Stimulated activated CD8-positive, alpha-beta memory T cell treated with anti-CD3 and anti-CD28 coated beads, Interleukin-2, amount 100 ng/mL, for 1 hour (primary cell): ENCODE measurements at places on chromosomes 12 and 14.

- no peak for DNase-seq
These were observed 256.2 kb upstream of the LRFN5 start for GRCh38 chr14:41350476-41350875.

DNA sequence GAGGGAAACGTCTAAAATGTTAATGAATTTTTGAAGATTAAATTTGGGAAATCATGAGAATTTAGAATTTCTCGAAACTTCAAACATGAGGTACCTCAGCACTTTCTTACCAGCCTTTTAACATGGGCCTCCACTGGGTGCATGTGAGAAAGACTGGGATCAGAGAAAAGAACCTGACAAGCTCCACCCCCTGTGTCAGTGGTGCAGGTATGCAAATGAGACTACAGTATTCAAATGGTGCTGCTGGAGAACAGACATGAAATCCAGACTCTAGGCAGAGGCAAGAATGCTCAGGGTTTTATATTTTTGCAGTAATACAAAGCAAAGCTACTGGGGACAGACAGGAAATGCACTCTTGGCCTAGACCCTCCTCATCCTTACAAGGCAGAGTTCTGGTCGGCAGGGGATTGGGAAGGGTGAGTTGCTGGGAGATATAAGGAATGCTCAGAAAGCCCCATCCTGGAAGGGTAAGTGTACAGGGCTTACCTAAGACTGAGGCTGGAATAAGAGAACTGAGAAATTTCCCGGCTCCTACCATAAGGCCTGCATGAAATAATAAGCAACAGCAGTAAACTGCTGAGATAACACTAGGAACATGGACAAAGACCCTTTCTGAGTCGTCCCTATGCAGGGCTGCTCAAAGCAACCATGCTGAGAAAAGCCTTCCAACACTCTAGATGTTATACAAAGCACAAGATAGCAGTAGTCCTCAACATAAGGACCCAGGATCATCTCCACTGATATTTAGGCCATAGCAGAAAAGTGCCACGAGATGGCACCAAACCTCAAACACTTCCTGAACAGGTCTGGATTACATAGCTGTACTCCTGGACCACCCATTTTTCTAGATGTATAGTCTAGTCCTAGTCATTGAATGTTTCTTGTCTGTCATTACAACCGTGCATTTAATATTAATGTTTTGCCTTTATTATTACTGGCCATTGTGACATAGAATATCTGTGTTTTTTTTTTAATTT lies 260.8 kb downstream of the RASSF9 start:
- no peak for DNase-seq

GRCh38 chr14:65904988-65905387 lies 492.5 kb downstream of the FUT8 start:
- DNase-seq = no peak

DNA sequence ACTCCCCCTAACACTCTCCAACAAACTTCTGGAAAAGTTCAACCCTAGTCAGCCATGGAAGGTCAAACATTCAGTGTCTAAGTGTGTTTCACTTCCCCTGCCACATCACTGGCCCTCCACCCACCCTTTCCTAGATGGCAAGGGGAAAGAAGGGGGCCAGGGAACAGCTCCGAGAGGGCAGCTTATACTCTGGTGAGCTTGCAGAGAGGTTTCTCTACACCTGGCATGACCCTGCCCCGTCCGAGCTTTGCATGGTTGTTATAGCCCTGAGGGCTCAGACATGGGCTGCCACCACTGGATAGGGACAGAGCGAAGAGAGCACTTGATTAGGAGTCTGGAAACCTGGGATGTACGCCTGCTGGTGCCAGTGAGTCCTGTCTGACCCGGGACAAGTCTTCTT lies 4.0 kb downstream of the ACVRL1 start:
- DNase-seq = no peak

DNA sequence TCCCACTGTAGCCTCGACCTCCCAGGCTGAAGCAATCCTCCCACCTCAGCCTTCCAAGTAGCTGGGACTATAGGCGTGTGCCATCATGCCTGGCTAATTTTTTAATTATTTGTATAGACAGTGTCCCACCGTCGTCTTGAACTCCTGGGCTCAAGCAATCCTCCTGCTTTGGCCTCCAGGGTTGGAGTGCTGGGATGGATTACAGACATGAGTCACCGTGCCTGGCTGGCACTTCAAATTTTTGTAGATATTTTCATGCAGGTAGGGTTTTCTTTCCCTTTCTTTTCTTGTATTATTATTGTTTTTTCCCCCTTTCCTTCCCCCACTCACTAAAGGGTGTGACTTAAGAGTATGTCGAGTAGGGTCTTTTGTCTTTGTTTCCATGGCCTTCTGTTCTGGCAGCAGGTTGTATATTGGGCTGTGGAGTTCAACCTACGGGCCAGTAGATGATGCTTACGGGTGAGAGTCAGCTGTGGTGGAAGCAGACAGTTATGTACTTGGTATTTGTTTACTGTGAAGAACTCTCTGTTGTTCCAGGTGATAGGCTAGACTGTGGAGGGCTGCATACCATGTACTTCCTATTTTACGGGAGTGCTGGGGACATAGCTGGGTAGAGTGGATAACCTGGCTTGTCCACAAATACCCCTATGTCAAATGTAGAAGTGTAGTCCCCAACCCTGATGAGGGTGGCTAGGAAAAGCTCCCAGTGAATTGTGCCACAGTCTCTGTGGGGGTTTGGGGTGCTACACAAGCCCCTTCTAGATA lies 30.7 kb downstream of the RAD51B start:
- no peak for DNase-seq

DNA sequence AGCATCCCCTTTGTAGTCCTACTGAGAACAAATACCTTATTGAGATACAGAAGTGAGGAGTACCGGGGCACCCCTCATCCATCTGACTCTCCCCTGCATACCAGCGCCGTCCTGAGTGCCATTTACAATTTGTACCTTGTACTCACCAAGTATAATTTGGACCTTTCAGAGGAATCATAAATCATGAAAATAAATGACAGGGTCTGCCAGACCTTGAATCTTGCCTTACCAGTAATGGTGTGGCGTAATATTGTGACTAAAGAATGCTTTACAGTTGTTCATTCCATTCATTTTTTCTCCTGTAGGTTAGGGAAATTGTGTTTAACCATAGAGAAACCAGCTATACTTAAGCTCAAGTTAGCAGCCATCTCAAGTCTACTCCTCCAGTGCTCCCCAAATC lies 243.7 kb upstream of the RGS6 start:
- no peak for DNase-seq
